ENCODE measurements at places on chromosomes 16 and 17. TPM values are rescaled to one million over a fixed set of nuclear protein-coding genes. Genes with fewer than 3 reads are reported as not detected.

- peak; percentile 37 for DNase-seq
These were observed 3.0 kb downstream of the CYLD start for GRCh38 chr16:50744881-50745280.

Gene GSDMA
- polyA plus RNA-seq, result not detected

Gene PRDM7
- polyA plus RNA-seq, result not detected

DNA sequence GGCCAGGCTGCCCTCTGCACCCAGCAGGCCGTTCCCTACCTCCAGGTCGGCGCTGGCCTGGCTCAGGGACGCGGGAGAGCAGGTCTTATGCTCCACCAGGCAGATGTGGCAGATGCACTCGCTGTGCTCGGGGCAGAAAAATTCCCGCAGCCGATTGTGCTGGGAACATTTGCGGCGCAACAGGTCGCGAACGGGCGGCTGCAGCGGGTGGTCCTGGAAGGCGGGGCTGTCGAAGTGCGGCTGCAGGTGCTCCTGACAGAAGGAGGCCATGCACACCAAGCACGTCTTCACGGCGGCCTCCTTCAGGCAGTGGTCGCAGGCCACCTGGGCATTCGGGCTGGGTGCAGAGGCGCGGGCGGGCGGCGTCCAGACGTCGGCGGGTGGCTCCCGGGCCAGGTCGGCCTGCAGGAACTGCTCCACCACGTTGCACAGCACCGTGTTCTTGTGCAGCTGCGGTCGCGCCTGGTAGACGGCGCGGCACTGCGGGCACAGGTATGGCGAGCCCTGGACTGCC, 439 bp downstream of the TRIM25 start:
- no peak for DNase-seq

DNA sequence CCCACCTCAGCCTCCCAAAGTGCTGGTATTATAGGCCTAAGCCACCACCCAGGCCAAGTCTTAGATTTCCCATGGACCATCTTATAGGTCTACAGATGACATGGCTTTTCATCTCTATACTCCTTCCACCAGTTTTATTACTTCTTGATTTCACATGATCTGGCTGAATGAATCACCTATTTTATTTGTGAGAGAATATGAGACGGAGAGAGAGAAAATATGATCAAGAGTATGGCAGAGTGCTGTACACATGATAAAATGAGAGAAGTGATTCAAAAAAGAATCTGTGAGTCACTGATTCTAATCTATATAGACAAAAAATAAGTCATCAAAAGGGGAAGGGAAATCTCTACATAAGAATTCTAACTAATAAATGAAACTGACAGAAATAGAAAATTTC, 13.7 kb downstream of the ACSM1 start:
- no peak for DNase-seq

All from fibroblast of lung (primary cell).